ENCODE measurements at places on chromosomes 3 and 15.

- H3K27me3 ChIP-seq, result no peaks in the 10 kb centered on the region
- no peaks in the 10 kb centered on the region for H3K36me3 ChIP-seq
- H3K4me3 ChIP-seq, result no peak overlapping the region
- DNase-seq, result no peak
These were observed 61.8 kb downstream of the ATP8B4 start for GRCh38 chr15:50057196-50057595.

GRCh38 chr15:48679952-48680351 lies 34.4 kb upstream of the FBN1 start:
- H3K4me1 ChIP-seq, result no peaks in the 10 kb centered on the region
- H3K36me3 ChIP-seq, result no peaks in the 10 kb centered on the region
- DNase-seq, result no peak
- H3K27me3 ChIP-seq, result no peaks in the 10 kb centered on the region

DNA sequence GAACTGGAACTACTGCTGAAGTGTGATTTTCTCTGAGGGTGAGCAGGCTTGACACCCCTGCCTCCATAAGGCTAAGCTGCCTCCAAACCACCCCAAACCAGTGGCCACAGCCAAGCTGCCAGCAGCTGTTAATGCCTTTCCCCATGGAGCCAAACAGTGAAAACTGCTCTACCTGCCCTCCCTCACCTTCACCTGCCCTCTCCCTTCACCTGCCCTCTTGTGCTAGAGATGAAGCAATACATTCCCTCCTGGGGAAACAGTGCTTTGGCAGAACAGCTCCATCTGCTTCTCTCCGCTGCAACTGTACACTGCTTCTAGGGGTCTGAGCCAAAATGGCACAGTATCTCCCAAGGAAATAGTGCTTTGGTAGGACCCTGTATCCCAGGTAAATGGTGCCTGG lies 374.1 kb downstream of the FHIT start:
- no peaks in the 10 kb centered on the region for H3K27me3 ChIP-seq
- H3K4me3 ChIP-seq, result no peak overlapping the region
- H3K4me1 ChIP-seq, result no peaks in the 10 kb centered on the region
- H3K36me3 ChIP-seq, result no peaks in the 10 kb centered on the region
- DNase-seq, result no peak

DNA sequence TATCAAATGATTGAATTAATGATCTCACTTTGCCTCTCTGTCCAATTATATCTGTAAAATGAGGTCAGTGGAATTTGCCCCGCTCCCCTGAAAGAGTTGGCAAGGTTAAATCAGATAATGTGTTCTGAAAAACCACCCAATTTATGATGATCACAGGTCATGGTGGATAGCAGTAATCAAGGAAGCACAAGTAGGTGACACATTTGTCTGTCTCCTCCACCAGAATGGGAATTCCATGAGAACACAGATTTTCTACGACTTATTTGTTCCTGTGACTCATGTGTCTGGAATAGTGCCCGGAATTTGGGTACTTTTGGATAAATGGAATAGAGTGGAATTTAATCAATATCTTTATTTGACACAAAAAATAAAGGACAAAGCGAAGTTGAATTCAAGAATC lies 220.9 kb upstream of the SUCLG2 start:
- H3K4me3 ChIP-seq, result no peak overlapping the region
- H3K27ac ChIP-seq, result no peak overlapping the region
- H3K36me3 ChIP-seq, result no peaks in the 10 kb centered on the region
- no peaks in the 10 kb centered on the region for H3K27me3 ChIP-seq

DNA sequence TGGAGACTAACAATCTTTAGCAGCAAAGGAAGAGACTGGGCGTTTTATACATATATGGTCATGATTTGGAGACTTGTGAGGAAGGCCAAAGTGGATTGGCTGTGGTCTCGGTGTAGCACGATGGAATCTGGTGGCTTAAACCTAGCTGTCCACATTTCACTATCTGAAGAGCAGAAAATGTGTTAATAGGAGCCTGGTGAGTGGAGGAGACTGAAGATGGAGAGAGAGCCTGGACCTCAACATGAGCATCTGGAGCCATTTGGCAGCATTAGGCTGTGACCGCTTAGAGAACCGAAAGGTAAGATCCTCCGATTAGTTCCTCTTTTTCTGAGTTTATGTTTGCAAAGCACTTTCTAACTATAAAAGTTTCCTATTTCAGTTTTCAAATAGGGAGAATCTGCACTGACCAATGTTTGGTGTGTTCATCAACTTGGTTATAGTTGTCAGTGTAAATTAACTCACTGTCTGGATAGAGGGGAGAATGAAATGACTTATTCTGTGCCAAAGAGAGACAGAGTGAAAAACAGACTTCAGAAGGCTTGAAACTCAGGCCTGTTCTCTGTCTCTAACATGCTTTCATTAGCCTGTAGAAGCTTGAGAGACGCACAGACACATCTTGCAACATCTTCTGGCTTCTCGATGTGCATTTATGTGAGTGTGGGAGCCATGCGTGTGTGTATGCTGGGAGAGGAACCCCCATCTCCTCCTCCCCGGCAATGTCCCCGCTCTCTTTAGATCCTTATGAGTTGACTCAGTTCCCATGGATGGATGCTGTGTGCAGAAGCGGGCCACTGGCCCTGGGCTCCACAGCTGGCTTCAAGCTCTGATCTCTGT lies 244.7 kb upstream of the TBL1XR1 start:
- H3K4me3 ChIP-seq, result no peak overlapping the region
- H3K36me3 ChIP-seq, result no peaks in the 10 kb centered on the region
- DNase-seq, result no peak
- no peaks in the 10 kb centered on the region for H3K4me1 ChIP-seq
- H3K27me3 ChIP-seq, result no peaks in the 10 kb centered on the region

GRCh38 chr3:47193871-47194859 lies 30.3 kb upstream of the SETD2 start:
- no peak overlapping the region for H3K4me3 ChIP-seq
- DNase-seq, result no peak
- no peak overlapping the region for H3K27ac ChIP-seq
- H3K27me3 ChIP-seq, result no peaks in the 10 kb centered on the region

DNA sequence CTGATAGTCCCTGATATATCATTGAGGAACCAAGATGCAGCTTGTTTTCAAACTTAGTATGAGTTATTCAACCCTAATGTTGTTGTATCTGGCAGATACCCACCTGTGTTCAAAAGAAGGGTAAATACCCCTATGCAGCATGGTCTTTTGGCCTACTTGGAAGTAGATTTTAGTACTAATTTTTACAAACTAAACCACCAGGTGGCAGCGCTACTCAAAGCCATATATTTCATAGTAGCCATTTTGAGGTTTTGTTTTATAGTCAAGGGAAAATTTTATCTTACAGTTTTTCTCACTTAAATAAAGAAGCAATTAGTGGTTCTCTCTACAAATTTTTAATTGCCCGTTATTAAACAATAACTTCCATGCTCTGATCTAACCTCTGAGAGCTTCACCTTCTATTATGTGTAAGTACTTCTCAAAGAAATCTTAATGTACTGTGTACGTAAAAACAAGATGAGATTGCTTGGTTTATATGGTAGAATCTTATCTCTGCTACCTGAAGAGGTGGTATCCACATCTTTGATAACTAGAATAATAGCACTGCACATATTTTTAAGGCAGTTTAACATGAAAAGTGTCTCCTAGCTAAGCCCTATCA lies 31.5 kb upstream of the MLF1 start:
- no peak overlapping the region for H3K27ac ChIP-seq
- H3K36me3 ChIP-seq, result no peaks in the 10 kb centered on the region
- no peak overlapping the region for H3K4me3 ChIP-seq
- H3K4me1 ChIP-seq, result no peaks in the 10 kb centered on the region
- no peaks in the 10 kb centered on the region for H3K27me3 ChIP-seq

DNA sequence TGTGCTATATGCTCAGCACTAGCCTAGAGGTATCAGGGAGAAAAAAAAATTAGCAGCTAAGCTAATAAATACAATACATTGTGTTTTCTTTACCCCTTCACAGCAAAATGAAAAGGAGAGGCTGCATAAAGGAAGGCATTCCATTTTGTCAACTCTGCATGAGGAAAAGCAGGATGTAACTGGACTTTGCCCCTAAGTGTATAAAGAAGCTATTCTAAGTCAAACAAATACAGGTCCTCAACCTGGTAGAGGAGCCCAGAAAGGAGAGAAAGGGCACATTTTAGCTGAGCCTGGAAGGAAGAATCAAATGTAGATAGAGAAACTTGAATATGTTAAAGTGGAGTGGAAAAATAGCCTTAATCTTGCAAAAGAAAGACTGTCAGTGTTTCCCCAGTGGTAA lies 89.0 kb upstream of the SPRED1 start:
- no peak for DNase-seq
- no peak overlapping the region for H3K4me3 ChIP-seq
- no peaks in the 10 kb centered on the region for H3K4me1 ChIP-seq
- H3K27me3 ChIP-seq, result no peaks in the 10 kb centered on the region
- H3K36me3 ChIP-seq, result no peaks in the 10 kb centered on the region
- H3K27ac ChIP-seq, result no peak overlapping the region

GRCh38 chr15:62824111-62825015 lies 218.2 kb upstream of the TPM1 start:
- DNase-seq, result no peak
- no peaks in the 10 kb centered on the region for H3K4me1 ChIP-seq
- no peak overlapping the region for H3K27ac ChIP-seq
- no peaks in the 10 kb centered on the region for H3K36me3 ChIP-seq
- H3K4me3 ChIP-seq, result no peak overlapping the region
- no peaks in the 10 kb centered on the region for H3K27me3 ChIP-seq

DNA sequence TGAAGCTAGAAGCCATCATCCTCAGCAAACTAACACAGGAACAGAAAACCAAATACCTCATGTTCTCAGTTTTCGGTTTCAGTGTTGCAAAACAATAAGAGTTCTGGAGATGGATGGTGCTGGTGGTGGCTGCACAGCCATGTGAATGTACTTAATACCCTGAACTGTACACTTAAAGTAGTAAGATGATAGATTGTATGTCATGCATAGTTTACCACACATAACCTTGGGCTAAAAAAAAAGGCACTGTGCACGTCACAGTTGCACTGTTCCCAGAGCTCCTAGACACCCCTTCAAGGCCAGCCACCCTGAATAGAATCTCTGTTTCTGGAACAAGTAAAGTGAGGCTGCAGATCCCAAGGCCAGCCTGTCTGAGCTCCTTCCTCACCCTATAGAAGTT lies 243.3 kb upstream of the IGF1R start:
- DNase-seq, result no peak
- H3K27me3 ChIP-seq, result no peaks in the 10 kb centered on the region
- no peak overlapping the region for H3K4me3 ChIP-seq
- no peaks in the 10 kb centered on the region for H3K36me3 ChIP-seq
- no peaks in the 10 kb centered on the region for H3K4me1 ChIP-seq
- no peak overlapping the region for H3K27ac ChIP-seq

All from iPS DF 6.9 (cell line).